ENCODE measurements at places on chromosomes 13 and 19.

DNA sequence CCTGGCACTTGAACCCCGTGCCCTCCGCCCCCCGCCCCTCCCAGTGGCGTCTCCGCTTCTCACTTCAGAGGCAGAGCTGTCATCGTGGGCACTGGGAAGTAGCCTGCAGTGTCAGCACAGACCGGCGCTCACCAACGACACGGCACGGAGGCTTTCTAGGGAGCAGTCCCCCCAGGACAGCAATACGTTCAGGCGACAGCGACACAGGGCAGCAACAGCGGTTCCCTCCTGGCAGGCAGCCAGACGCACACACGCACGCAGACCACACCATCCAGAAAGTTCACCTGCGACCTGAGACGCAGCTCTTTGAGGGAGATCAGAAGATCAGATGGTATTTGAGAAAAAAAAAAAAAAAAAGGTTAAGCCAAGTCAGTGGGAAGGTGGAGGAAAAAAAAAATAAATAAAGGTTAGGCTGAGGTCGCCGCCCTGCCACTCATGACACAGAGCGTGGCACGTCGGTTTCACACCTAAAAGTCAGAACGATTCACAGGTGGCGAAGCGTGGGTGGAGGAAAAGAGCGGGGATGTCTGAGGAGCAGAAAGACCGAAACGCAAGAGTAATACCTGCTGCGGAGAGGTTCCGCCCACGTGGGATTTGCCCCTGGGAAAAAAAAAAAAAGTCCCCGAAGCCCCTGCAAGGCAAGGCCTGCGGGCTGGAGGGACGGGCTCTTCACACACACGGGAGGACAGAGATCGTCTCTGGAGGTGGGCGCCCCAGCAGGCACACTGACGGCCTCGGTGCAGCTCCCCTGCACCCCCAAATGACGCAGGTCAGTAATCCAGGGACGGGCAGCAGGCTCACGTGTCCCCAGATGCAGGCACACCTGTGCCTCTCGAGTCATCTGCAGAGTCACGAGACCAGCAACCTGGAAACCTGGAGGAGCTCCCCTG lies 94.5 kb downstream of the GNG7 start:
- DNase-seq = no peak

- DNase-seq = no peak
These were observed 337.6 kb upstream of the SLITRK5 start for GRCh38 chr13:87333599-87333998.

DNA sequence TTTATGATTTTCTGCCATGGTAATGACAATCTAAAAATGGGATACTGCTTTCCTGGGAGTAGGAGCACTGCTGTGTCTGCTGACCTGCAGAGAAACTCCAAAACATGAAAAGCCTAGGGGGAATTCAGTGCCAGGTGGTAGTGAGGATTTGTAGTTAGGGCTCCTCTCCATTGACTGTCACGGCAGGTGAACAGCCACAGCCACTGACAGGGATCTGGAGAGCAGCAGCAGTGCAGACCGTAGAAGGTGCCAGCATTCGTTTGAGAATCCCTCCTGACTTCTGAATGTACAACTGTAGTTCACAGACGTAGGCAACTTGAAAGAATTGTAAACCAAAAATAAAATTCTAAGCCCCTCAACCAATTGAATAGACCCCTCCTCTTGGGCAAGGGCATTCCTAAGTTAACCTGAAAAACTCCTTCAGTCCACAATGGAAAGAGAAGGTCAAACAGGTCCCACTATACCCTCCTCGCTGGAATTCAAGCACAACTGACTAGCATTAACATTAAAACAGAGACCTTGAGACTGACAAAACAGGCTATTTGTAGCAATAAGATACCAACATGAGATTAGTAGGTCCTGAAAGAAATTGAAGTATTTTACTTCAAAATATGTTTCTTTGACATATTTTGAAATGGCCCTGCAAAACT lies 1328.8 kb downstream of the OLFM4 start:
- DNase-seq = no peak

- DNase-seq = no peak
These were observed 229.6 kb downstream of the ZIC5 start for GRCh38 chr13:99741960-99742359.

DNA sequence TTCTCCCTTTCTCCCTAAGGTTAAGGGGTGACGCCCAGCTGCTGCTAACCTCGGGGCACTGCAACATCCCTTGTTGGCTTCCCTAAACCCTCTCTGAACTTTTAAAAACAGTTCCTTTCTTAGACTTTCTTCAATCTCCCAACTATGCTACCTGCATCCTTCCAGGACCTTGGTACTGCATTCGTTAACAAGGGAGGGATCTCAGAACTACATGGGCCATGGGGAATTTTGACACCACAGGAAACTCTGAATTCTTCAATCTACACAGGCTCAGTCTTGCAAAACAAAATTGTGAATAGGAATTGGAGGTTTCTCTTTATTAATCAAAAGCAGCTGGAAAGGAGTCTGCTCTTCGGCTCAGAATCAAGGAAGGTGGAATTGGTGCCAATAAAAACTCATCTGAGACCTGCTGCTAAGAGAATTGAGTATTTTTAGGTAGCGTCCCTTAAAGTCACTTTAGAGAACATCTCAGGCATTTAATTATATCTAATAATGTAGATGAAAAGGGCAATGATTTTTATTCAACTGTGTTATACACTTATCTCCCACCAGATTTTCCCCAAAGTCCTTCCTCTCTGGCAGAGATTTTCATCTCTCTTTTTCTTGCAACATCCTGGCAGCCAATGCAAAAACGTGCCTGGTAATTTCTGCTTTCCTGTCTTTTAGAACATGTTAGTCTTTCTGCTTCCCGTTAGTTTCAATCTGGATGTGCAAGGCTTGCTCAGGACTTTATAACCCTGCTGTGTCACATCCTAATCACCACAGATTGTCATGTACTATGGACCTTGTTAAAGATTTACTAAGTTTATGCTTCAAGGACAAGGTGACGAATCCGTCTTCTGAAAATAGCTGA lies 69.1 kb upstream of the SLC15A1 start:
- DNase-seq = no peak

DNA sequence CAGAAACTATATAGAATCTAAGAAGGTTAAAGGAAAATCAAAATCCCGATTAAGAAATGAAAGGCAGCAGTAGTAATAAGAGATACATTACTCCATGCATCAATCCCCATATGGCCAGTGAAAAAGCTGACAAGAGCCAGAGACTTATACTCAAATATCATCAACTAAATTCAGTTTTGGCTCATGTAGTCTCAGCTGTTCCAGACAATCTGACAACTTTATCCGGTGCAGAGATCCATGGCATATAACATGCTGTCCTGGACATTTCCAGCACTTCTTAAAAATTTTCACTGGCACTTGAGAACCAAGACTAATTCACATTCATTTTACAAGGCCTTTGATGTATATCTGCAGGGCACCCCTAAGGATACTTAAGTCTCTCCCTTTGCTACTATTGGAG lies 255.7 kb upstream of the KLHL1 start:
- no peak for DNase-seq

DNA sequence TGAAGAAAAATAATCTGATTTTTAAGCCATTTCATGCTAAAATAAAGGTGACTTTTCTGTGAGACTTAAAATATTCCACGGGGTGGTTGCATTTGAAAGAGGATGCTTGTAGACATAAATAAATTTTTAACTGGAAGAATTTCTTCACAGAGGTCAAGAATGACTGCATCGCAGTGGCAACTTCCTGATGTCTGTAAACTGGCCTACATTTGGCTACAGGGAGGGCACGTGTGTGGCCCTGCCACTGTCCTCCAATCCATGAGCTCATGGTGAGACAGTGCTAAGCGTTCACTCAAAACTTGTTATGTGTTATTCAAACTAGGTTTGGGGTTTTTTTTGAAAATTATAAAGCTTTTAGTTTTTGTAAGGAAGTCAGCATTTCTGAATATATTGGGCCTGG lies 1089.3 kb downstream of the EFNB2 start:
- DNase-seq = no peak

DNA sequence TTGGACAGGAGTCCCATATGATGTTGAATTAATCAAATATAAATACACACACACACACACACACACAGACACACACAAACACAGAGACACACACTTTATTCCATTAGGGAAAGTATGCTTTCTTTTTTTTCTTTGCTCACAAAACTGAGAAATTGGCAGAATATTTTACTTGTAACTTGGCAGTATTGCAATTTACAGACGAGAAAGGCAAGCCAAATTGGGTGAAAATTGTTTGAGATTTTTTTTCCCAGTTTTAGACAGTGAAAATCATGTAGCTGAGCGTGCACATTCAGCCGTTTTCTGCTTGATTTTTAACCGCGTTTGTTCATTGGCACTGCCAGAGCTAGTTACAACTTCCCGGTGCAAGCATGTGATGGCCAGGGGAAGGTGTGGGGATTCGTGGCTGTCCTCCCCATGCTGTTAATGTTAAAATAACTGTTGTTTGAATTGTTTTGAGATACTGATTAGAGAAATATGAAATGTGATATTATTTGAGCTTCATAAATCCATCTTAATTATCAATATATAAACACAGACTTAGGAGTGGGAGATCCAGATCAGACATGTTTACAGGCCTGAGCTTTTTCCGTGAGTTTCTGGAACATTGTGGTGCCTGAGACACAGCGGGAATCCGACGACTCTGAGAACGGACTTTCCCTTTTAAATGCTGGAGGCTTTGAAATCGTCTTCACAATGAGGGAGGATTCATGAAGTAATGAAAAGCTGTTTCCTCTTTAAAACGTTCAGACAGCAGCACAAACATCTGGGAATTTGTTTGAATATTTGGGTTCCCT lies 125.5 kb downstream of the KCNRG start:
- no peak for DNase-seq

GRCh38 chr19:21505459-21506451 lies at the start of gene ZNF429:
Gene ZNF429, plus strand, starts transcription at chr19:21505602. Its CDS starts 170 bp downstream, at chr19:21505772.
- DNase-seq = peak; percentile 95

- DNase-seq = no peak
These were observed 7.0 kb downstream of the ARMC6 start for GRCh38 chr19:19040417-19040816.

DNA sequence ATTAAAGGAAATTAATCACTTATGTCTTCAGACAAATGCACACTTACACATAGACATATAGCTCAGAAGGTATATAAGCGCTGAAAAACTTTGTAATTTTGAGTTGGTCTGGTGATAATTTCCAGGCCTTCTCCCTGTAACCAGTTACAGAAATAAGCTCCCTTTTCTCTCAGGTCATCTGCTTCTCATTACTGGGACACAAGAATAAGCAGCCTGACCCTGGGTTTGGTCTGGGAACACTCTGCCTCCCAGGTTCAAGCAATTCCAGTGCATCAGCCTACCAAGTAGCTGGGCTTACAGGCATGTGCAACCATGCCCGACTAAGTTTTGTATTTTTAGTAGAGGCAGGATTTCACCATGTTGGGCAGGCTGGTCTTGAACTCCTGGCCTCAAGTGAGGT lies 274.5 kb downstream of the LMO7 start:
- peak; percentile 74 for DNase-seq

DNA sequence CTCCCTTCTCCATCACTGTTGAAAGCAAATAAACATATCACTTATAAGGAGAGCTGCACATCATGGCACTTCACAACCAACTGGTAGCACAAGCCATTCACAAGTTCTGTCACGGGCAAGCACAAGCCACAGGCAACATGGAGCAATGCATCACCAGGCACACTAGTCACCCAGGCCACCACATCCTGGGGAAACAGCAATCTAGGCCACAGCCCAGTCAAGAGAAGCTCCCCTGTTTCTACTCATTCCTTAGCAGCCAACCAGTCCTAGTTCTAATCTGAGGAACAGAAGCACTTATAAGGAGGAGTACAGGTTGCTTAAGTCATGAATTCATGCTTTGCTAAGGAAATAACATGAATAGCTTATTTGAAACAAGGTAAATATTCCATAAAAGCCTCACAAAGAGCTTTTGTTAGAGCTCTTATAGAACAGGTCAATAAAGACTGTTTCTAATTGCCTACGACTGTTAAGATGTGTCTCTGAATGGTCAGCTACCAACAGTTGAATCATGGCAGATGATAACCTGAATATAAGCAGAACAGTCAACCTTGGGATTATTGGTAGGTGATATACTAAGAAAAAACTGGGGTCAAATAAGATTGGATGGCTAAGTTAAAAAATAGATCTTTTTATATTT lies 169.0 kb downstream of the TBC1D4 start:
- DNase-seq = no peak

GRCh38 chr19:31232871-31233270 lies 116.4 kb downstream of the TSHZ3 start:
- DNase-seq = no peak

DNA sequence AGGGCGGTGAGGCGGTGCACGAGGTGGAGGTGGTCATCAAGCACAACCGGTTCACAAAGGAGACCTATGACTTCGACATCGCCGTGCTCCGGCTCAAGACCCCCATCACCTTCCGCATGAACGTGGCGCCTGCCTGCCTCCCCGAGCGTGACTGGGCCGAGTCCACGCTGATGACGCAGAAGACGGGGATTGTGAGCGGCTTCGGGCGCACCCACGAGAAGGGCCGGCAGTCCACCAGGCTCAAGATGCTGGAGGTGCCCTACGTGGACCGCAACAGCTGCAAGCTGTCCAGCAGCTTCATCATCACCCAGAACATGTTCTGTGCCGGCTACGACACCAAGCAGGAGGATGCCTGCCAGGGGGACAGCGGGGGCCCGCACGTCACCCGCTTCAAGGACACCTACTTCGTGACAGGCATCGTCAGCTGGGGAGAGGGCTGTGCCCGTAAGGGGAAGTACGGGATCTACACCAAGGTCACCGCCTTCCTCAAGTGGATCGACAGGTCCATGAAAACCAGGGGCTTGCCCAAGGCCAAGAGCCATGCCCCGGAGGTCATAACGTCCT lies 9.4 kb upstream of the PROZ start:
- no peak for DNase-seq

GRCh38 chr13:83557845-83558244 lies 324.4 kb downstream of the SLITRK1 start:
- DNase-seq = no peak

GRCh38 chr13:78382491-78382890 lies 220.9 kb downstream of the POU4F1 start:
- no peak for DNase-seq

GRCh38 chr19:6801485-6802086 lies 29.1 kb downstream of the VAV1 start:
- no peak for DNase-seq

- no peak for DNase-seq
These were observed 171.4 kb downstream of the FOXO1 start for GRCh38 chr13:40494946-40495620.

DNA sequence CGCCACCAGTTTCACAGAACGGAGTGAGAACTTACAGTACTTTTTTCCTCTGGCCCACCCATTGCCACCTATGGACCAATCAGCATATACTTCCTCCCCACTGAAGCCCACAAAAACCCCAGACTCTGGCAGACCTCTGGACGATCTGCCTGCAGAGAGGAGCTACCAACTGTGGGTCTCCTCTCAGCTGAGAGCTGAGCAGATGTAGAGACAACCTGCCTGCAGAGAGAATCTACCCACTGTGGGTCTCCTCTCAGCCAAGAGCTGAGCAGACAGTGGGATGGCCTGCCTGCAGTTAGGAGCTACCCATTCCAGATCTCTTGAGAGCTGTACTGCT lies 69.7 kb downstream of the PIBF1 start:
- DNase-seq = no peak

DNA sequence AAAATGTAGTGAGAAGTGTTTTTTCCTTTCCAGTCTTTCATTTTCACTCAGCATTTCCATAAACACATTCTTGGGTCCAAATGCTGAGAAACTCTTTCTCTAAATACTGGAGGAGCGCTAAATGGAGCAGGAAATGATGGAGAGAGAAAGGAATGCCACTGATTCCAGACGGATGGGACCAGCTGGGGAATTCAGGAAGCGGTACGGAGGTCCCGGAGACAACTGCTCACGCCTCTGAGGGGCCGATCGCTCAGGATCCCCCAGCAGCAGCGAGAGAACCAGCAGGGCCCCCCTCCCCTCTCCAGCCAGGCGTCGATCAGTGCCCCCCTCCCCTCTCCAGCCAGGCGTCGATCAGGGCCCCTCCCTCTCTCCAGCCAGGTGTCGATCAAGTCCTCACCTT lies 13.2 kb downstream of the RASA3 start:
- DNase-seq = no peak

Data from SK-N-DZ (cell line).